Stimulated activated naive CD8-positive, alpha-beta T cell treated with anti-CD3 and anti-CD28 coated beads, Interleukin-15, Interleukin-2, amounts not matched to agents 100 U/mL and 50 U/mL, for 24 hours (primary cell): ENCODE measurements at places on chromosomes 1 and 21.

DNA sequence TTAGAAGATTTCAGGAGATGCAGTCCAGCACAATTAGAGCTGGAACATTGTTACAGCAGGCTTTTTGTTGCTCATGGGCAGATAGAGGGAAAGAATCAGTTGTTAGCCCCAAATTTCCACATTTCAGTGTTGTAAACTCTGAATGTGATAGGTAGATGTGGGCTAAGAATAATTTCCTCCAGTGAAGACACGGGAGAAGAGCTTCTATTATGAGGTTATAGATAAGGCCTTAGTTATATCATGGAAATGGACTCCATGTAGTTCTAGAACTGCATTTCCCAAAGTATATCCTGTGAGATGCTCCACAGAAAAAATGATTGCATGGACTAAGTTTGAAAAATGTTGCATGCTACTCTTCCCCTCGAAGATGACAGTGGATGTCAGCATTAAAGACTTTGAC, 64.9 kb downstream of the PRKAA2 start:
- DNase-seq, result no peak

DNA sequence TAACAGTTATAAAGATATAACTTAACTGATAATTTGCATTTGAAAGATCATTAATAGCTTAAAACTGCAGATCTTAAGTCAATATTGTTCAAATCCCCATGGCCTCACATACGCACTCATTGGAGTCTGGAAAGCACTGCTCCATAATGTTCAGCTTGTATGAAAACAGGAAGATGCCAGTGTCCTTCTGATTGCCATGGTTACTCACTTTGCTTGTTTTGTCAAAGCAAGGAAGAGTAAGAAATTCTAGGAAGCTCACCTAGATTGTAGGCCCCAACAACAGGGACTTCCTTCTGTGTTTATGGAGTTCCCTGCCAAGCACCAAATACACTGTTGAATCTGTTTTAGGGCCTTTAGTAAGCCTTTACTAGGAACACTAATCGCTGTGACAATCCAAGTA, 10.9 kb downstream of the GAS5 start:
- DNase-seq, result no peak

DNA sequence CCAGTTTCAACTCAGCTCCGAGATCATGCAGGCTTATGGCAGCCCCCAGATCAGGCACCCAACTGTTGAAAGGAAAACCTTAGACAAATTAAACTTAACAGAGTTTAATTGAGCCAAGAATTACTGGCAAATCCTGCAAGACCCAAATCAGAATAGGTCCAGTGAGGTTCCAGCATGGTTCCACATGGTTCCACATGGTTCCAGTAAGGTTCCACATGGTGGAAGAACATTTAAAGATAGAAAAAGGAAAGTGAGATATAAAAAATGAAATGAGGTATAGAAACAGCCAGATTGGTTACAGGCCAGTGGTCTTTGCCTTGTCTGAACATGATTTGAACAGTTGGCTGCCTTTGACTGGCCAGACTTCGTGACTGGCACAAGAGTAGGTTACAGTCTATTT, 288.8 kb upstream of the LRRC7 start:
- no peak for DNase-seq

- DNase-seq, result no peak
These were observed 30.8 kb downstream of the CD2 start for GRCh38 chr1:116785006-116785405.

DNA sequence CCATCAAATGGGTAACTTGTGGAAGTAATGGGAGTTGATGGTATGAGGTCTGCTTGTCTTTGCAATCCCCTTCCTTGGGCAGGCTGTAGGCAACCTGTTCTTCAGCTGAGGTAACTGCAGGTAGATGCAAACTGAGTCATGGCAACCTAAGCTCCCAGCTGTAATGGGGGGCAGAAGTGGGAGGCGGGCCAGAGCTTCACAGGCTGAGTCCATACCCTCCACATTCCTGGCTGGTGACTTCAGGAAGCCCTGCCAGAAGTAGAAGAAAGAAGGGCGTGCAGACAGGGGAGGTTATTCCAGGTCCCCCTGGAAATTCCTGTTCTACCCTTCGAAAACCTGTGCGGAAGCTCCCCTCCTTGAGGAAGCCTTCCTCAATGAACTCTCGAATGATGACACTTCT, 44.9 kb downstream of the ARHGEF11 start:
- DNase-seq, result no peak

DNA sequence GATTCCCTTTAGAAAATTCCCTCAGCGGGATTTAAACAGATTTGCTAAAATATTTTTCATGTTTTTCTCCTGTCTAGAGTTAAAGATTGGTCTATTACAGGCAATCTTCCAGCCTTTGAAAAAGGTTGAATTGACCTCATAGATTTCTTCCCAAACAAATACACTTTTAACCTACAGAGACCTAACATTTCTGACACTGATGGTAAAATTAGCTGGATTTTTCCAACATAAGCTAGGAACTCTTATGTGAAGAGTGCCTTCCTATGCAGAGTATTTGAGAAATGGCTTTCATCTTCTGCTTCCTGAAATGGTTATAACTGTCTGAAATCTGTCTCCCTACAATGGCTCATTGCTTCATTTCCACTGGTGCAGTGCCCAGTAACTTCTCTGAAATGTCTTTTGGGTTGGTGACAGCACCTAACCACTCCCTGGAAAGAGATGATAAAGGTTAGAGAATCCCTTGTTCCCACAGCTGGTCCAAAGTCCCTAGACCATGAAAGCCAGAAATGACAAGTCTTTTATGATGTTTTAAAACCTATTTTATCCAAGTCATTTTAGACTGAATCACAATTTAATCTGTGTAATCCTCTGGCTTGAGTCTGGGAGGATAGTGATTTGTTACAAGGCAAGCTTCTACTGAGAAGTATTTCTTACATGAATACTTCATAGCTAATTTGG, 269.4 kb downstream of the BACH1 start:
- DNase-seq, result no peak

GRCh38 chr1:204313675-204314074, 46.1 kb downstream of the PLEKHA6 start:
- DNase-seq, result no peak

GRCh38 chr1:60894741-60895140, 187.6 kb upstream of the NFIA start:
- DNase-seq, result no peak
